Esophagus squamous epithelium (tissue), 5 donors: ENCODE measurements at places on chromosomes 2 and 18.
A peak's percentile ranks its signal among the peaks of the same experiment; 100 is the strongest.

GRCh38 chr2:158381205-158381604 is 75.3 kb downstream of the CCDC148 start:
- DNase-seq, result no peak

- DNase-seq, result no peak
Measured at GRCh38 chr18:21522530-21522929, 78.0 kb downstream of the ESCO1 start.

GRCh38 chr2:106638043-106638442 is 150.9 kb downstream of the CD8B2 start:
- DNase-seq, result no peak

DNA sequence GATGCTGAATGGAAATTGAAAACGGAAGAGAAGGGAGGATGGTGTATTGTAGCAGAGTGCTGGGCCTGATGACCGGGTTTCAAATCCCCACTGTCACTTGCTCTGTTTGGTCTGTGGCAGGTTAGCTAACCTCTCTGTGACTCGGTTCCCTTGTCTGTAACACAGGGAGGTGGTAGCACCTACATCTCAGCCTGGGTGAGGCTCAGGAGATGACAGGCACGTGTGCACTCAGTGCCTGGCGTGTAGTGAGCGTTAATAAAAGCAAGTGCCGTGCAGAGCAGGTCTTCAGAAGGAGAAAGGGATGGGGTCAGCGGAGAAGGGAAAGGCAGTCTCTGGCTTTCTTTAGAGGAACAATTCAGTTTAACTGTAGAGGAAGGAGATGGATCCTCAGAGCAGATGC is 125.5 kb upstream of the SMIM21 start:
- no peak for DNase-seq

DNA sequence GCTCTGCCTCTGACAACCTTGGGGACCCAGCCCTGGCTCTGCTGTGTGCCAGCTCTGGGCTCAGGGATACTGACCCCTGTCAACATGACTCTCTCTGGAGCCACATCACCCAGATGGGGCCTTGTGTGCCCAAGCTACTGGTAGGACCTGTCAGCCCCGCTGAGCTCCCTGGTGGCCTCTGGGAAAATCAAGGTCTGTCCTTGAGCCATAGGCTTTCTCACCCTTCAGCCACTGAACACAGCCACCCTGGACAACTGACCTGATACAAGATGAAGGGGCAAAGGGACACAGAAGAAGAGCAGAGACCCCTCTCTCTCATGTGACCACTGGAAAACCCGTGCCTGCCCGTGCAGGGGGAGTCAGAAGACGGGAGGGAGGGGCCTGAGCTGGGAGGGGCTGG is 7.8 kb downstream of the CCDC74A start:
- no peak for DNase-seq

GRCh38 chr2:178066890-178067669 is 5.5 kb downstream of the PDE11A start:
- DNase-seq, result no peak

DNA sequence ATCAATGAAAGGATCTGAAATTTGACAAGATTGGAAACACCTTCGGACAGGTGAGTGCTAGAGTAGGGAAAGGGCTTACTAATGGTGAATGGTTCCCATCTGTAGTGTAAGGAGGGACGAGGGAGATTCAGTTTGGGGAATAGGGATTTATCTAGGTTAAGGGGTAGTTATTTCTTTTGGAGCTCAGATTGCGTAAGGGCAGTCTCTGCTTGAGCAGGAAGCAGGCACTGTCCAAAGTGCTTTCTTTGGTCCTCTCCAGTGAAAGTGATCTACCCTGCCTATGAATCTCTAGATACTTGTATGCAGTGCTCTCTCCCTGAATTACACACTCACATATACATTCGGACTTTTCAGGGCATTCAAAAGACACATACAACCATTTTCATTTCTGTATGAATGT is 272.9 kb upstream of the FIGN start:
- DNase-seq, result no peak

DNA sequence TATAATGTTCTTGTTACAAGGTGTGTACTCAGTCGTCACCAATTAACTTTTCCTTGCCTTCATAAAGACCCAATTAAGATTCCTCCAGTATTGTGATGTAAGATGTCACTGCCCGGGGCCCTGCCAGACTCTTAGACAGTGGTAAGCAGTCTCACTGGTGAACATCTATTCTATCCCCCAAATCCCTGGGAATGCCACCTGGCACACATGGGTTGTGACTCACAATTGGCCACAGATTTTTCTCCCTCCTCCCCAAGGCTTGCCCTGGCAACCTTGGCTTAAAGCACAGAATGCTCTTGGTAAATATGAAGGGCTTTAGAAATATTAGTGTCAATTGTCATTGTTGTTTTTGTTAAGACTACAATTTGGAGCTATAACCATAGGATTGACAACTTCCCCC is 287.9 kb downstream of the ETAA1 start:
- DNase-seq, result no peak

DNA sequence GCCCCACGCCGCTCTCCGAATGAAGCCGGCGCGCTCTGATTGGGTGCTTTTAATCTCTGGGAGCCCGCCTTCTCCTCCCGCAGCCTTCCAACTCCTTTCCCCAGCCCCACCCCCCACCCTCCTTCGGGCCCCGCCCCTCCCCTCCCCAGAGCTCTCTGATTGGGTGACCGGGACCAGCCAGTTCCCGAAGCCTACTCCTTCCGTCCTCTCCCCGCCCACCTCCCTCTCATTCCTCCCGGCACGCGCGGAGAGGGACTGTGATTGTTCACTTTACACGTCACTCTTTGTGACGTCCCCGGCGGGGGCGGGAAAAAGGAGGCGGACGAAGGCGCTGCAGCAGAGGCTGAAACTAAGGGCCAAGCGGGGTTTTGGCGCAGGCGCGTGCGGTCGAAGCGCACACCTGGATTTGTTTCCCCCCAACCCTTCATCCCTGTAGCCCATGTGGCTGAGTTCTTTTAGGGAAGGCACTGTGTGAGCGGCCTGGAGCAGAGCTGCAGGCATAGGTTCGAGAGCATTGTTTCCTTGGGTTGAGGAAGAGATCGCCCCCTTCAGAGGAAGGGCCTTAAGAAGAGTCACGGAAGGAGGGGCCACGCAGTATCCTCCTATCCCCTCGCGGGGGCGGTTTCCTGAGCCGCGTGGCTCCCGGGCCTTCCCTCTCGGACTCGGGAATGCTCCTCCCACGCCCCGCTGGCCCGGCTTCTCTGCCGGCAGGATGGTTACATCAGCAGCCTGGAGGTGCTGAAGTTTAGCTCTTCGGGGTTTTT is at the start of gene MEX3C:
TSS of gene MEX3C (minus strand) at position 21 of the 764 bp plus-strand sequence. CDS start 361 bp downstream, outside the sequence.
- peak; percentile 96 for DNase-seq

GRCh38 chr2:11757101-11757500 is 10.7 kb downstream of the LPIN1 start:
- no peak for DNase-seq

DNA sequence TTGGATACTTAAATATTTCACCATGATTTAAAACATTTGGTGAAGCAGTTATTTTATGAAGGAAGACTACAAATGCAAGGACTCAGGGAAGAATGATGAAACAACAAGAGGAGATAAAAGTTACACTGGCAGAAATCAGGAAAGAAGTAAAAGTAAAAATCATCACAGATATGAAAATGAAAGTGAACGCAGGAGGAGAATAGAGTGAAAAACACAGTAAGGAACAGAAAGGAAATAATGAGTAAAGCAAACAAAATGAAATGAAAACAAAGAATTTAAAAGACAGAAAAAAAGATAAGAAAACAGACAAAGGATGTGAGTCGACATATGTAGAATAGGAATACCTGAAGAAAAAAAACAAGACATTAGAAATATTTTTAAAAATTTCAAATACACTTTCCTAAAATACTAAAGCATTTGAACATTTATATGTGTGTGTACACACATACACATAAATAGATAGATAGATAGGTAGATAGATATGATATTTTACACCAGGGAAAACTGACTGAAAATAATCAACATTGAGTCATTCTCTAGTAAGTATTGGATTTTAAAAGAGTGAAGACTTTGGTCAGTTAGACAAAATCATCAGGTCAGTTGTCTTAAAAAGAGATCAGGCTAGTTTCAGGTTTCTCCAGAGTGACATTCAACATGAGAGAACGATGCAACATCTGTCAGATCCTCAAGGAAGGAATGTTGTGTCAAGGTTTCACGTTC is 12.1 kb upstream of the KDSR start:
- DNase-seq, result no peak

GRCh38 chr2:234960175-234961088 is 8.6 kb downstream of the SH3BP4 start:
- no peak for DNase-seq

- DNase-seq, result no peak
Measured at GRCh38 chr2:218329826-218330593, 26.6 kb upstream of the CATIP start.

DNA sequence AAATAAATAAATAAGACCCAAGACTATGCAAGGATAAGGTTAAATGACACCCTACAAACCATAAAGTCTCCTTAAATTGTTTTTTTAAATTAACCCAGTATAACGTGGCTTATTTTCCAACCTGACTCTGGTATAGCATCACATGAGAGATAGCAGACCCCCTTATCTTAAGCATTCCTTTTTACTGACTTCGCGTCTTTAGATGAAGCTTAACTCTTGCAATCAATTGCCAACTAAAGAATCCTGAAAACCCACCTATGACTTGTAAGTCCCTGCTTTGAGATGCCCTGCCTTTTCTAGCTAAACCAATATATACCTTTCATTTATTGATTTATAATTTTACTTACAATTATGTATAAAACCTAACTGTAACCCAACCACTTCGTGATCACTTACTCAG is 57.1 kb upstream of the RAB12 start:
- DNase-seq, result no peak

GRCh38 chr2:212596688-212597087 is 58.1 kb upstream of the ERBB4 start:
- DNase-seq, result no peak

- no peak for DNase-seq
Measured at GRCh38 chr2:203916756-203917155, 19.8 kb upstream of the ICOS start.

DNA sequence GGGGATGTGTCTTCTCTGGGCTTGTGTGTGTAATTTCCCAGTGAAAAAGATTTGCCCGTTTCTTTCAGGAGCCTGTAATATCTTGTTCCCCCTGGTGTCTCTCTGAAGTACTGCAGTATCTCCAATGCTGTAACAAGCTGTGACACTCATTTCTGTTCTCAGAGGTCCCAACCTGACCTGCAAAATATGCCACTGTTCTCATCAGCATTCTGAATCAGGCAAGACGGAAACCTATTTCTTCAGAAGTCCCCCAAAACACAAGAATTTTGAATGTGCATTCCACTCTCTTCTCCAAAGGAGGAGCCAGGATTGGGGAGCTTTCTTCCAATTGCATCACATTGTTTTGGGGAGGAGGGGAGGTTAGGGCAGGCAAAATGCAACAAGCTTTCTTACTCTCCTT is 77.0 kb upstream of the CNGA3 start:
- DNase-seq, result no peak

- DNase-seq, result no peak
Measured at GRCh38 chr2:184551626-184552025, 46.7 kb upstream of the ZNF804A start.

- no peak for DNase-seq
Measured at GRCh38 chr18:32566960-32567359, 96.3 kb upstream of the GAREM1 start.

- DNase-seq, result no peak
Measured at GRCh38 chr2:235698028-235698427, 204.2 kb downstream of the AGAP1 start.

- no peak for DNase-seq
Measured at GRCh38 chr2:43525506-43525905, 70.3 kb downstream of the THADA start.

- no peak for DNase-seq
Measured at GRCh38 chr2:215034154-215034553, 104.3 kb downstream of the ABCA12 start.

GRCh38 chr2:10977621-10978020 is 65.9 kb downstream of the KCNF1 start:
- no peak for DNase-seq

DNA sequence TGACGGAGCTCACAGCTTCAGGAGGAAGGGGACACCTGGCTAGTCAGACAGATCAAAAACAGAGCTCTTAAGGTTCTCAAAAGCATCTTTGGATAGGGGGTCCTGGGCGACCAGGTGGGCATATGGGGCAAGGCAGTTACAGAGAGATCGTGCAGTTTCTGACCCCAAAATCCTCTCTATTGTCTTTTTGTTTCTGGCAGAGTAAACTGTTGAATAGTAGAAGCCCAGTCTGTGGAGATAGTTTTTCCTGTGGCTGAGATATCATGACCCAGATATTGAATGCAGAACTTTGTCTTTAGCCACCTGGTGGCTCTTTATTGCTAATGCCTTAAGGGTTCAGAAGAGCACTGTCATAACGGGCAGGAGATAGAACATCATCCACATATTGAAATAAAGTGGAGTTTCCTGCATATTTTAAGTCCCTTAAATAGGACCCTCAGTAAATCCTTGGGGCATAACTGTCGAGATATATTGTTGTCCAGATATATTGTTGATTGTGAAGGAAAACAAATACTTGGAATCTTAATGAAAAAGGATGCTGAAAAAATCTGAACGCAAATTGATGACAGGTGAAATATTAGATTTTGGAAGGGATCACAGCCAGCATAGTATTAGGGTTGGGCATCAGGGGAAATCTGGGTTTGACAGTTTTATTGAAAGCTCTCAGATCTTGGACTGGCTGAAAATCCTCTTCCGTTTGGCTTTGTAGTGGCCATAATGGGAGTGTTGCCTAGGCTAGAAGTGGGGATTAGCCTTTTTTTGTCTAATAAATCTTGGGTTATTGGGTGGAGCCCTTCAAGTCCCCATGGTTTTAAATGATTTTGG is 14.1 kb upstream of the ZDBF2 start:
- no peak for DNase-seq

DNA sequence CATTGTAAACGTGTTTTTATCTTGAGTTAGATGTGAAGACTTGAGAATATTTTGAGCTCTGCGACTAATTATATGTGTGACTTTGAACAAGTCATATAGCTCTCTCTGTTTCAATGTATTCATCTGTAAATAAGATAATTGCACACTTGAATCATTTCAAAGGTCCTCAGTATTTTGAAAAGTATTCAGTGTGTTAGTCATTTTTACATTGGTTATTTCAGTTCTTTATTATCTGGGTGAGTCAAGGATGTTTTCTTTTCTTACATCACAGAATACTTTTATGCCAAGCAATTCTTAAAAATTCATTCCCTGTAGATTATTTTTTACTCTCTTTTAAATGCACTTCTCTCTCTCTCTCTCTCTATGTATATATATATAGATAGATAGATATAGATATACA is 1098.0 kb upstream of the ZEB2 start:
- DNase-seq, result no peak

GRCh38 chr2:182818501-182818900 is 47.9 kb downstream of the FRZB start:
- no peak for DNase-seq

GRCh38 chr2:129805899-129806298 is 173.6 kb upstream of the RAB6C start:
- DNase-seq, result no peak

GRCh38 chr2:30722936-30723725 is 84.1 kb downstream of the CAPN13 start:
- no peak for DNase-seq
